ENCODE measurements at places on chromosomes 5 and 9.
A peak's percentile ranks its signal among the peaks of the same experiment; 100 is the strongest.

GRCh38 chr5:37720550-37720952 is 119.3 kb downstream of the GDNF start:
- no peak for DNase-seq

DNA sequence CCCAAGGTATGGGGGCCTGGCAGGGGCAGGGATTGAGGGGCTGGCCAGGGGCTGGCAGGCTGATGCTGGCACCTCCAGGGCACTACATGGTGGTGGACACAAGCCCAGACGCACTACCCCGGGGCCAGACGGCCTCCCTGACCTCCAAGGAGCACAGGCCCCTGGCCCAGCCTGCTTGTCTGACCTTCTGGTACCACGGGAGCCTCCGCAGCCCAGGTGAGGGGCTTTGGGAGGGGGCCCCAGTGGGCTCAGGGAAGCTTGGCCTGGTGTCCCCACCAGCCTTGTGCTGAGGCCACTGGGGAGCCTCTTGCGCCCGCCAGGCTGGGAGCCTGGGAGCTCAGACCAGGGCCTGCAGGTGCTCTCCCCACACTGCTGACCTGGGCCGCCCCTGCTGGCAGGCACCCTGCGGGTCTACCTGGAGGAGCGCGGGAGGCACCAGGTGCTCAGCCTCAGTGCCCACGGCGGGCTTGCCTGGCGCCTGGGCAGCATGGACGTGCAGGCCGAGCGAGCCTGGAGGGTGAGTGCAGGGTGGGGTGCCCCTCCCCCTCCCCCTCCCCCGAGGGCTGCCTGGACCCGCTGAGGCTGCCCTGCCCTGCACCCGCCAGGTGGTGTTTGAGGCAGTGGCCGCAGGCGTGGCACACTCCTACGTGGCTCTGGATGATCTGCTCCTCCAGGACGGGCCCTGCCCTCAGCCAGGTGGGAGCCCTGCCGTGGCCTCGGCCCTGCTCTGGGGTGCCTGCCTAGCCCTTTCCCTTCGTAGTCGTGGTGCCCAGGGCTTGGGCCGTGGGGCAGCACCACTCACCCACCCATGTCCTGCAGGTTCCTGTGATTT is 5.7 kb downstream of the MAMDC4 start:
- peak; percentile 20 for DNase-seq

- DNase-seq: no peak
These were observed 11.1 kb upstream of the CDC42SE2 start for GRCh38 chr5:131252824-131253171.

DNA sequence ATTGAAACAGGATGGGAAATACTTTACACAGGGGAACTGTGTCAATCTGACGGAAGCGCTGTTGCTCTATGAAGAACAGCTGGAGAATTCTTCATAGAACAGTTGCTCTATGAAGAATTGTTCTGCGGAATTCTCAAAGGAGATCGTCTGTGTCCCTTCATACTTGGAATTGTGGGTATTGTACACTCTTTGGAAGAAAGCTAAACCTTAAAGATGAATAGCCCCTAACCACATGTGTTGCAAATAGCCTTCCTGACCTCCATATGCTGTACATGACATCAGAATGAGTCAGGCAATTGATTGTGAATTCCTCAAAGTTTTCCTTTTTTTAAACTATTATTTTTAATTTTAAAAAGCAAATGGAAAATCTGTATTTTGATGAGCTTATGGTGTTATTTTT is 15.6 kb downstream of the NIM1K start:
- no peak for DNase-seq

- DNase-seq: no peak
These were observed 85.2 kb downstream of the GRAMD2B start for GRCh38 chr5:126508251-126508961.

DNA sequence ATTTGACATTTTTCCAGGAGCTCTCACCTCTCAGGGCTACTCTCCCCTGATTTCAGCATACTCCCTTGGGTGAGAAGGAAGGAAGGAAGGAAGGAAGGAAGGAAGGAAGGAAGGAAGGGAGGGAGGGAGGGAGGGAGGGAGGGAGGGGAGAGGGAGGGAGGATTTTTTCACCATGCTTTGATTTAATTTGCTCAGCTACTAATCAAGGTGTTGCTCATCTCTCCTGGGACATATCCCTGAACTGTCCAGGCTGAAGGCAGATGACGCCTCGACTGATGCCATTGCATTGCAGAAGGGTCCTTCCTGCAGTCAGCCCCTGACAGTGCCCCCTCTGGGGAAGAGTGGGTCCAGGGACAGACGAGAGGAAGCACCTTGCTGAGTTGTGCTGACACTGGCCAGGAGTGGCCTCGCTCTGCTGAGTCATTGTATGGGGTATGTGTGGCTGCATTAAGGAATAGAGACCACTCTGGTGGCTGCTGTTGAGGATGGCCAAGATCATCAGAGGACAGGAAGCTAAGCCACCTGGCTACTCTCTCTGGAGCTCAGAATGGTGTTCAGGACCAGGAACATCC is 43.6 kb upstream of the CRB2 start:
- DNase-seq: no peak

GRCh38 chr5:133667217-133667616 is 54.9 kb upstream of the FSTL4 start:
- no peak for DNase-seq

GRCh38 chr9:37486616-37487548 is 1.1 kb downstream of the POLR1E start:
- peak; percentile 29 for DNase-seq

DNA sequence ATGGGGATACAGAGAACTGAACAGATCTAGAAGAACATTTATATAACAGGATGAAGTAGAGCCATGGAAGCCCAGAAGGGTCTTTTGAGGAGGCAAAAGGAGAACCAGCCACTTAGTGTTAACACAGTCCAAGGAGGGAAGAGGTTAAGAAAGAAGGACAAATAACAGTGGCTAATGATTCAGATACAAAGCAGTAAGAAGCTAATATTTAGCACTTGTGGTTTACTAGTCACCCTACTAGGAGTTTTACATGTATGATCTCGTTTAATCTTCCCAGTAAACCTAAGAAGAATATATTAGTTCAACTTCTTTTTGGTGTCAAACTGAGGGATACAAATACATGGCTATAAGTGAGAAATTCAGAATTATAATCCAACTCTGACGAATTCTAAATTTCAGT is 7.7 kb downstream of the FBXO4 start:
- no peak for DNase-seq

DNA sequence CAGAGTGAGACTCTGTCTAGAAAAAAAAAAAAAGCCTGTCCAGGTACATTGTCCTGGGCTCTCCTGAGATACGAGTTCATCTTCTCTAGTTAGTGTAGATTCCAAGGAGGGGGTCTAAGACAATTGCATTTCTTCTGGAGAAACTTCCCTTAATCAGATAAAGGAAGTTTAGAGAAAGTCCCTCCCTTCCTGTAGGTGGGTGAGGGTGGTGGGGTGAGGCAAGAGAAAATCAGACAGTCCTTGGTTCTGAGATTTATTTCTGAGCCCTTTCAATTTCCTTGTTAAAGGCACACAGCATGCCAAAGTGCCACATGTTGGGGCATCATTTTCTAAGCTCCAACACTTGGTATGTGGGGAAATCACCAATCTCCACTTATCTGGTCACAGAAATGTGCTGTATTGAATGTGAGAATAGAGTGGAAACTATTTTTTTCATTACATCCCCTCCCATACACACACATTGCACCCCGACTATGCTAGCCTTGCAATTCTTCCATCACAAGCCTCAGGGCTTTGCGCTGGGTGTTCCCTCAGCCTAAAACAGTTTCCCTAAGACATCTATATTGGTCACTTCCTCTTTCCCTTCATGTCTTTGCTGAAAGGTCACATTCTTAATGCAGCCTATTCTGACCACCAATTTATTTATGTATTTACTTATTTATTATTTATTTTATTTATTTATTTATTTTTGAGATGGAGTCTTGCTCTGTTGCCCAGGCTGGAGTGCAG is 5.1 kb upstream of the TUT7 start:
- no peak for DNase-seq

- DNase-seq: no peak
These were observed 34.3 kb downstream of the NFIB start for GRCh38 chr9:14279671-14280070.

- DNase-seq: no peak
These were observed 24.9 kb upstream of the GADD45G start for GRCh38 chr9:89579741-89580385.

DNA sequence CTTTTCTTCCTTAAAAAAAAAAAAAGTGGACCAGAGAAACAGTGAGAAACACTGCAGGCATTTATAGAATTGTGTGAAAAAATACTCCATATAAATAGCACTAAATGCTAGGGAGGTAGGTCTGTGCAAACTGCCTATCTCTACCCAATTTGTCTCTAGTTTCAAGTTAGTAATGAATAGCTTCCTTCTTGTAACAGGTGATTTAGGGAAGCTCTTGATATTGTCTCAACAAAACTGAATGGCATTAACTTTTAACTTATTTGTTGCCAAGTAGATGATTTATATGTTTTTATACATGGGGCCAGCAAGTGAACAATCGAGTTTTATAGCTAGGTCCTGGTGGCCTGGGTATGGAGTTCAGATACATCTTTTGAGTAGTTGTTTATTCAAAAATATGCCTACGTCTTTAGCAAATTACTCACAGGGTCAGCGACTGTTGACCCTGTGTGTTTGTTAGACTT is 283.6 kb downstream of the NR3C1 start:
- DNase-seq: no peak

- no peak for DNase-seq
These were observed 40.2 kb upstream of the PTPN3 start for GRCh38 chr9:109538346-109538745.

GRCh38 chr5:149838881-149839739 is 105.5 kb downstream of the PDE6A start:
- DNase-seq: no peak

DNA sequence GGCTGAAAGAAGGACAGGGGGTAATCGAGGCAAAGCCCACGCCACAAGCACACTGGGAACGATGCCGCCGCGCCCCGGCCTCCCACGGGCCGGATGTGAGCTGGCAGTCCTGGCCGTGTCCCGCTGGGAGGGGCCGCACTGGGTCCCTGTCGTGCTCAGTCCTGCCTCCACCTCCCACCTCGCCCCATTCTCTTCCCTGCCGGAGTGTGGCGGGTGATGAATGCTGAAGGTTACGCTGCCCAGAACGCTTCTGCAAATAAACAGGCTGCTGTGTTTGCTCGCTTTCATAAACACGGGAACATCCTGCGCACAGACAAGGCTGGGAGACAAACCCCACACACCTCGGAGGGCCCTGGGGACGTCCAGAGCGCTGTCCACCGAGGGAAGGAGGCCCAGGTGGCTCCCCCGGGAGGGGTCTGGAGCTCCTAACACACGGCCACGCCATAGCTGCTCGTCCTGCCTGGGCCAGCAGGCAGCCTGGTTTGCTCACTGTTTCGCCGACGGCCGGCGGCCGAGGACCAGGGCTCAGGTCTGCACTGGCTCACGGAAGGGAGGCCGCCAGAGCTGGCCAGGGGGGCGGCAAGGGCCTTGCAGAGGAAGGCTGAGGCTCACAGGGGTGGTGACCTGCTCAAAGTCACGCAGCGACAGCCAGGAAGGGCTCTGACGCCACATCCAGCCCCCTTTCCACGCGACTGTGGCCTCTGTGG is 2.3 kb downstream of the DNLZ start:
- no peak for DNase-seq

DNA sequence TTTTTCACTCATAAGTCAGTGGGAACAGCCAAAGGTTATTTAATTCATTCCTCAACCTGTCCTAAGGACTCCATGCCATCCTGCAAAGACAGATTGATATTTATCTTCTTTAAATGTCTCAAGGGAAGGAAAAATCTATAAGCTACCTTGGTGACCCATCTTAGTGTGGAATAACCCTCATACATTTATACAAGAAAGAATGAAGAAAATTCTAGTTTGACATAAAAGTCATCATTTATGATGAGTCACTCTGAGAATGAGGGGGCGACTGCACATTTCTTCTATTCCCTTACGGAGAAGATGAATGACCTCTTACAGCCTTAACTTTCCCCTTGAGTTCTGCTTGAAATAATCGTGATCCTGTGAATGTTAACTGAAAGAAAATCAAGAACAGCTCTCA is 26.8 kb upstream of the NUDT12 start:
- no peak for DNase-seq

DNA sequence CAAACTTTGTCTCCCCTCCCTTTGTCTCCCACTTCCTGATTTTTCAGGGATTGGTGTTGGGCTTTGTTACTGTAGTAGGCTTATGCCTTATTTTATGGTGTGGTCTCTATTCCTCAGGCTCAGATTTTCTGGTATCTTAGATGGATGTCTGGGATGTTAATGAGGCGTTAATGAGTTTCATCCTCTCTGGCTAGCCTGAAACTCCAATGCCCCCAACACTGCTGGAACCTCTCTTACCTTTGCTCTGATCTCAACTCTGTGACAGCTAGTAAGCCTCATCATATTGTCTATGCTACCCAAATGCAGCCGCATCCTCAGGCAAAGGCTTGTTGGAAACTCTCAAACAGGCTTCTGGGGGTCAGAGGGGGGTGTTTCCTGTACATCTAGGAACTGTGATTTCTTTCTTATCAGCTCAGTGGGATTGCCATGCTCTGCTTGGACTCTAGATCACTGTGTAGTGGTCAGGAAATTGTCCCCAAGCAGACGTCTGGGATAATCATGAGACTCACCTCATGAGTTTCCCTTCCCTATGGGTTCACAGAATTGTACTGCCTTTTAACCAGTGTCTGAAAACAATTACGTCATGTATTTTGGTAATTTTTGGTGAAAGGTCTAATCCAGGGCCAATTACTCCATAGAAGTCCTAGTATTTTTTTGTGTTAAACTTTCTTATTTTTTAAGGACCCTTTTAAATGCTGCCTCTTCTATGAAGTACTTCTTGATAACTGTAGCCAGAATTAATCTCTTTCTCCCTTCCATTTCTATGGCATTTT is 88.8 kb upstream of the TRPC7 start:
- no peak for DNase-seq

All from NCI-H146 (cell line).